ENCODE measurements at places on chromosomes 1 and 21.

DNA sequence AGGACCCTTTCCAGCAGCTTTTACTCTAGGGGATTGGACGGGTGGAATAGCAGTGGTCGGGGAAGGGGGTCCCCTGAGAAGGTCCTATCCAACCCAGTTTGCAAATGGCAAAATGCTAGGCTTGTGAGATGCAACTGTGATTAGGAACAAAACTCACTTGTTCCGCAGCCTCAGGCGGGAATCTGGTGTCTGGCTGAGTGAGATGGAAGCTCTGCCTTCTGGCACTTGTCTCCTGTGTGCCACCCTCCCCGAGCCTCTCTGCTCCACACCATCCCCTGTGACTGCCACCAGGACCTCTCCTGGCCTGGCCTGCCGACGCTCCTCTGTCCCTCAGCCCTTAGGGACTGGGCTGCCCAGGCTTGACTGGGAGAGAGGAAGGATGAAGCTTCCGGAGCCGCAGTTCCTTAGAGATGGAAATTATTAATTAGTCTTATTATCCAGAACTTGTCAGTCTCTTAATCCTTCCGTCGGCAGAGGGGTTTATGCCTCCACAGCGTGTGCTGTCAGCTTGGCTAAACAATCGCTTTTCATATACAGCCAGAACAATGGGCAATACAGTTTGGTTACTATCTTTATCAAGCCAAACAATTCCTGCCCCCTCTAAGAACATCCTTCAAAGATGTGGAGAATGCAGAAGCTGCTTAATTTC lies 292.8 kb upstream of the VAMP3 start:
- DNase-seq: no peak

DNA sequence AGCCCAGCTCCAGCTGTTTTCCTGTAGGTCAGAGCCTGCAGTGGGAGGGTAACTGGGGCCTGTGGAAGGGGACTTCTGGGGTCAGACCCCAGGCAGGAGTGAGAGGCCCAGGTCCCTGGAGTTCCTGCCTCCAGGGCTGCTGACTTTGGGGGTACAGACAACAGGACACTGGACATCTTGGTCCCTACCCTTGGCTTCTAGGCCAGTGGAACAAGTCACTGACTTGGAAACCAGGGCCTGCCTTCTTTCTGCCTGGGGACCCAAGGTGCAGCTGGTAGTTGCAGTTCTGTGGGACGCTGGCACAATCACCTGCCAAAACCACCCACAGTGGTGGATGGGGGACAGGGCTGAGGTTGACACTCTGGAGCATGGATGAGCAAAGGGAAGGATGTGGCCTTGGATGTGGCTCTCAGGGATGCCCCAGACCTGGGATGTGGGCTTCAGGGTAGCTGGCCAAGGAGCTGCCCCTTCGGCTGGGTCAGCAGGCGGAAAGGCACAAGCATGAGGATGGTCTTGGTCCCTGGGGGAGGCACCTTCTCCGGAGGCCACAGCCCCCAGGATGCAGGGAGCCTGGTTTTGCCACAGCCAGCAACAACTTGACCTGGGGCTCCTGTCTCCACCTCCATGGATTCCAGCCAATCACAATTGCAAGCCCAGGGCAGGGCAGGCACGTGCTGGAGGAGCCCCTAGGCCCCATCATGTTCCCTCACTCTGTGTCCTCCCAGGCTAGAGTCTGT lies 5.8 kb downstream of the JMJD4 start:
- no peak for DNase-seq

GRCh38 chr1:236193184-236193583 lies 50.8 kb downstream of the GPR137B start:
- no peak for DNase-seq

- DNase-seq: peak; percentile 64
Measured at GRCh38 chr1:29342351-29342750, 106.0 kb downstream of the PTPRU start.

DNA sequence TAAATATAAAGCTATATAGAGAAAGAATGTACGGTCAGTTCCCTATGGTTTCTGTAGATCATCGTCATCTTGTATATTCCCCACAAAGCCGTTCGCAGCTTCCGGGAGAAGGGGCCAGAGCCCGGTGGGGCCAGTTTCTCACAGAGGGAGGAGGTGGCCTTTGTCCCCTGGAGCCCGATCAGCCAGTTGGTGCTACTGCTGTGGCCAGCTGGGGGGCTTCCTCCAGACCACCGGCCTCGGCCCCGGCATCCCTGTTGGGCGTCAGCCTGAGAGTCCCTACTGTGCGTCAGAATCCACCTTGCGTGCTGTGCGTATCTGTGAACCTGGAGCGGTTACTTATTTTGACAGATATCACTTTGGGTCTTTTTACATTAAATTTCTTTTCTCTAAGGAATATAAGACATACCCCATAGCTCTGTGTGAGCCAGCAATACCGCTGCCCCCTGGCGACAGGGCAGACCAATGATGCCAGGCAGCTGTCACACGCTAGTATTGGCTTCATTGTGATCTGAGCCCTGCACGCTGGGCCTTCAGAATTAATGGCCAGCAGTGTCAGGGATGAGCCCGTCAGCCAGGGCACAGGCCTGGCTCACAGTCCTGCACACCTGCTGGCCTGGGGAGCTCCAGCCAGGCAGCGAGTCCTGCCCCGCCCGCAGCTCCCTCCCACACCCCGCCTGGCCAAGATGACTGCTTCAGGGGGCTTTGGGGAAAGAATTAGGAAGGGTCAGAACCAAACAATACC lies 145.9 kb downstream of the PGBD5 start:
- no peak for DNase-seq

- peak; percentile 59 for DNase-seq
Measured at GRCh38 chr1:235835226-235835625, 31.5 kb downstream of the LYST start.

DNA sequence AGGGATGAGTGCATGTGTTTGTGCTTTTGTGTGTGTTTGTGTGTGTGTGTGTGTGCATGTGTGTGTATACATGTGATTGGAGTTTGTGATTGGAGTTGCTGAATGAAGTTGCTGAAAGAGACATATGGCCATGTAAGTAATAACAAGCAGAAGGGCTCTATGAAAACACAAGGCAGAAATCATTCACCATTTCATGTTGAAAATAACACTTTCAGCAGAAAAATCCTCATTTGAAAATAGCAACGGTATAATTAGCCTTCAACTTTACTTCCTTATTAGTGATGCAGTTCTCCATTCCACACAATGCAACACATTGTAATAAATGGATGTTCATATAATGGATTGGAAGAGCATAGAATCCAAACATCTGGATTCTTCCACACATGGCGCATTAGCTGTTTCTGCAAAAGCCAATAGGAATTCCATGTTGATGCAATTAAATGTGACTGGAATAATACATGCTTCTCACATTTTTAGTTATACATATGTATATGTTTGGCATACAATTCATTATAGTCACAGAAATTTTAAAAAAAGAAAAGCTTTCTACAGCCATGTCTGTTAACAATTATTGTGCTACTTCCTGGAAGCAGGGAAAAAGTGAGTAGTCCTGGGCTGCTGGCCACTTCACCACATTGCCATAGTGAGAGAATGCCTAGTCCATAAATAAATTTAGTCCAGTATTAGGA lies 538.0 kb downstream of the LTN1 start:
- DNase-seq: no peak

DNA sequence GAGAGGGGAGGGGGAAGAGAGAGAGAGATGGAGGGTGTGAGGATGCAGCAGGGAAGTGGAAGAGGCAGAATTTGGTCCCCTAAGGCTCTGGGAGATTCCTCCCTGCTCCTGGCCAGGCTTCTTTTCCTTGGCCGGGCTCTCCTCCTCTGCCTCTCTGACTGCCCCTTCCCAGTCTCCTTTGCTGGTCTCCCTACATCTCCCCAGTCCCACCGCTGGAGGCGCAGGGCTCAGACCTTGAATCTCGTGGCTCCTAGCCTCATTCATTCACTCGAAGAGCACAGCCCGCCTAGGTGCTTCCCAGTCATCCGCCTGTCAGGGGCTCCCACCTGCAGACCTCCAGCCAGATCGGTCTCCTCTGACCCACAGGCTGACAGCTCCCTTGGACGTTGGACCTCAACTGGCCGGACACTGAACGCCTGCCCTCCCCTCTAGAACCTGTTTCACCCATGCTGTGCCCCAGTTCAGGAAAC lies 76.5 kb downstream of the VWA5B1 start:
- peak; percentile 32 for DNase-seq

DNA sequence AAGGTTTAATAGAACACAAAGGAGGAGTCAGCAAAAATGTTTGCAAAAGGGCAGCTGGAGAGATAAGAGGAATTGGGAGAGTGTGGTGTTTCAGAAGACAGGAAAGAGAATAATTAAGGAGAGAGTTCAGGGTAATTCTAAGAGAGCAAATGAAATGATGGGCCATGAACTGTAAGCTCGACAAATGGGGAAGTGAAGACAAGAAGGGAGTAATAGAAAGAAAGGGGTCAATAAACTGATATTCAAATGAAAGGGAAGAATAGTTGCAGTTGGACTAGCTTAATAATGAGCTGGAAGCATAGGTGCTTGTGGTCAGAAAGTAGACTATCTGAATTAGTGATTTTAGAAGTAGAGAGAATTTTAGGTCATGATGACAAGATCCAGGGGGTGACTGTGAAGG lies 15.6 kb upstream of the RNF220 start:
- no peak for DNase-seq

DNA sequence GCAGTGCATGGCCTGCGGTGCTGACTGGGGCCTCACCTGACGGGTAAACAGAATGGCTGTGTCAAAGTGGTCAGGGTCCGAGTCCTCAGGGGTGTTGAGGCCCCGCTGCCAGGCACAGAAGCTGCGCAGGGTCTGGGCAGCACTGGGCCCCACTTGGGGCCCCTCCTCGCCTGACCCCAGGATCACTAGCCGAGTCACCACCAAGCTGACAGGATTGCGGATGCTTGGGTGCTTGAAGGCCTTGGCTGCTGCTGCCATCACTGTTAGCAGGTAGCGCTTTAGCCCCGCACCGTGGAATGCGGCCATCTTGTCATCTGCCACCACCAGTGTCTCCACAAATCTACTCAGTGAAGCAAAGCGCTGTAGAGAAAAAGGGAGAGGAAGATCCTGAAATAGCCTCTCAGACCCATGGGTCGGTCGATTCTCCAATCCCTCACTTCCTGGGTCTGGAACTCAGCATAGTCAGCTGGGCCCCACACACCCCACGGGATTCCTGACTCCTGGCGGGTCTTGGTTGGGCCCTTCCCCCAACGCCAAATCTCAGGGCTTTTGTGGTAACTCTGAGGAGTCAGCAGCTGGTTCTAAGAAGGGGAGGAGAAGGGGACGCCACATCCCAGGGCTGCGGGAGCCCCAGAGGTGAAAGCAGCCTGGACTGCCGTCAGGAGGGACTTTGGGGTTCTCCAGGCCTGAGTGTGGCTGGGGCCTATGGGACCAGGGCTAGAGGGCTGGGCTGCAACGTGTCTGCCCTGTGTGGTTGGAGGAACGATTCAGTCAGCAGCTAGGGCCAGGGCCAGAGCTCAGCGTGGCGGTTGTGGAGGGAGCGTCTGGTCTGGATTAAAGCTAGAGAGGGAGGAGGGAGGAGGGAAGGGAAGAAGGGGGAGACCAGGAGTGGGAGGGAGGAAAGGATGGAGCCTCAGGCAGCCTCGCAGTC lies 2.1 kb downstream of the ADAMTS4 start:
- no peak for DNase-seq

GRCh38 chr1:33314416-33314815 lies 6.5 kb downstream of the A3GALT2 start:
- DNase-seq: no peak

DNA sequence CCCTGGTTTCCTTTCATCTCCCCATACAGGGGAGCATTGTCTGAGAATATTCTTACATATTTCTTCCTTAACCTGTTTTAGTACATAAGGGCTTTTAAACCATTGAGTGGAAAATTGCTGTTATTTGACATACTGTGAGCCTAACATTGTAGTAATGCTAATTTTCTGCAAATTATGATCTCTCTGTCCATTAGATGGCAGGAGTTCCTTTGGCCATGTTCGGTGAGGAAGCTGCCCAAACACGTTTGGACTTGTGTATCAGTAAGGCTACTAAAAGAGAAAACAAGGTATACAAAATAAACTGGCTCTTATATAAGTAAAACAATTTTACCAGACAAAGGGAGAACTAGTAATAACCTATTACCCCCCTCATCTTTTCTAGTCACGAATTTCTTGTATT lies 29.2 kb downstream of the CDC7 start:
- no peak for DNase-seq

GRCh38 chr1:78267513-78268218 lies 221.9 kb downstream of the GIPC2 start:
- DNase-seq: no peak

- no peak for DNase-seq
Measured at GRCh38 chr21:38965910-38966504, 160.3 kb downstream of the ETS2 start.

- no peak for DNase-seq
Measured at GRCh38 chr1:44821240-44821715, 13.0 kb downstream of the BTBD19 start.

DNA sequence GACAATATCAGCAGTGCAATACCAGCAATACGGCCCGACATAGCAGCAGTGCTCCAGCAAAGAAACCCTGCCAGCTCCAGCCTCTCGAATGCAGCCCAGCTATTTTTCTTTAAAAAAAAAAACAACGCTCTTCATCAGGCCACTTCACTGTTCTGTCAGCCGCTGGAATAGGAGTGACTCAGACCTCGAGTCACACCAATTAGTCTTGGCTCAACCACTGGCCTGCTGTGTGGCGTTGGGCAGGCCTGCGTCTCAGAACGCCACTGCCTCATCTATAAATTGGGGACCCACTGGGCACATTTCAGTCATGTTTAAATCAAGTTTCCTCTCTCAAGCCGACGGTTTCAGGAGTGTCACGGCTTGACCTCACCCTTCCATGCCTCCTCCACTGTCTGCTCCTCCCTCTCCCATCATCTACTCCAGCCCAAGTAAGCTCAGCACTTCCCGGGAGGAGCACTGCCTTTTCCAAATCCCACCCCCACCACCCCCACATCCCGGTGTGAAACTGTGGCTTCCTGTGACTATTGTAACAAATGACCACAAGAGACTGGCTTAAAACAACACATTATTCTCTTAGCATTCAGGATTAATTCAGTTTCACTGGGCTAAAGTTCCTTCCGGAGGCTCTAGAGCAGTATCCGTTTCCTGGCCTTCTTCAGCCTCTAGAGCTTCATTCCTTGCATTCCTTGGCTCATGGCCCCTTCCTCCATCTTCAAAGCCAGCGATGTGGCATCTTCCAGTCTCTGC lies 71.9 kb upstream of the EFHD2 start:
- no peak for DNase-seq

DNA sequence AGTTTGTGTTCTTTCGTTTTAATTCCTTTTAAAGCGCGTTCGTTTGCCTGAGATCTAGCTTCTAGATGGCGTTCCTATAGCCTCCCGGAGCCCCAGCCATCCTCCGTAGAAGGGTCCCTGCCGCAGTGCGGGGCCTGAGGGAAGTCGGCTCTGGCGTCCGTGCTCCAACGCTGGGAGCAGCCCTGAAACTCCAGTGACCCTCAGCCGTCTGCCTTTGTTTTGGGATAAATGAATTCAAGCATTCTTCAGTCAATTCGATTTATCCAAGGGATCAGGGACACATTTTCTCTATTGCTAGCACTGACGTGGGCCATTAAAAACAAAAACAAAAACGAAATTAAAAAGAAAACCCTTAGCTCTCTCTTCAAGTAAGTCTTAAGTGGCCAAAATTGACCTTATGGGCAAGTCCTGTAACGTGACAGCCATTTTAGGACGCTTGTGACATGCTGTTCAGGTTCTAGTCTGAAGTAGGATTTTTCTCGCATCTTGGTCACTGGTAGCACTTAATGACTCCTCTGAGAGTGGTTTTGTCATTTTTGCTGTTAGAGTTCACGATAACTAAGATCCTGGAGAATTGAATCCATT lies 742 bp upstream of the HSPA13 start:
- no peak for DNase-seq

All from dorsolateral prefrontal cortex (tissue), 122 donors.